ENCODE measurements at places on chromosomes 1 and 21. TPM values are rescaled to one million over a fixed set of nuclear protein-coding genes. Genes with fewer than 3 reads are reported as not detected.

The LCE1C gene
- not detected for total RNA-seq

The CFHR5 gene
- total RNA-seq, result not detected

DNA sequence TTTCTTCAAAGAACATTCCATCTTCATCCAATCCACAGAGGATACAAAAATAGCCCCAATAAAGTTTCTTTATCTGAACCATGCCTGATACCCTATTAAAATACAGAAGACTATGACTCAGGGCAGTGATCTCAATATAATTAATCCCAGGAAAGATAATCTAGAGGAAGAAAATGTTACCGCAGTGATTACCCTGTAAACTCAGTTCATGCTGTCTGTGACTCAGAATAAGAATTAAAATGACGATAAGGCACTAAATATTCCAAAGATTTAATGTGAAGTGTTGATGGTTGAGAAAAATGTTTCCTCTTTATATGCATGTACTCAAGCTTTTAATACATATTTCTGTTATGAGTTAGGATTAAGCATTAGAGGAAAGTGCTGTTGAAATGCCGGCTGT is 88.6 kb upstream of the LYPLAL1 start:
- DNase-seq, result no peak

- no peak for DNase-seq
Measured at GRCh38 chr1:157107702-157108101, 8.1 kb upstream of the ETV3L start.

DNA sequence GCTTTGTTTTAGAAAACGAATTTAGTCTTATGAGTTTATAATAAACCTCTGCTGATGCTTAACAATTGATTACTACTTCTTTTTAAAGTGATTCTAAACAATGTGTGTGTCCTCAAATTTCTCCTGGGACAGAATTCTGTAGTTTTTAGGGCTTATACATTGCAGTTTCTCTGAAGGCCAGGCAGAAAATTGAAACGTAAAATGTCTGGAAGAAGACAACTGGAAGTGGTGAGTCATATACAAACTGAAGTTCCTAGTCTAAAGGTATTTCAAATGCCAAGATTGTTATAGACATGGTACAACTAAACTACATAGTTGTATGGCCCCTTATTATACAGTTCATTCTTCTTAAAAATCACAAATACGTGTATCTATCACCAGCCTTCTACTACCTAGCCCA is 30.5 kb upstream of the RC3H1 start:
- DNase-seq, result no peak

The PRUNE1 gene
- total RNA-seq, result 15.8 TPM

The TPTE gene
- not detected for total RNA-seq

The BEST4 gene
- total RNA-seq, result 0.26 TPM

GRCh38 chr21:25885405-25885804 is 150.6 kb downstream of the GABPA start:
- DNase-seq, result no peak

DNA sequence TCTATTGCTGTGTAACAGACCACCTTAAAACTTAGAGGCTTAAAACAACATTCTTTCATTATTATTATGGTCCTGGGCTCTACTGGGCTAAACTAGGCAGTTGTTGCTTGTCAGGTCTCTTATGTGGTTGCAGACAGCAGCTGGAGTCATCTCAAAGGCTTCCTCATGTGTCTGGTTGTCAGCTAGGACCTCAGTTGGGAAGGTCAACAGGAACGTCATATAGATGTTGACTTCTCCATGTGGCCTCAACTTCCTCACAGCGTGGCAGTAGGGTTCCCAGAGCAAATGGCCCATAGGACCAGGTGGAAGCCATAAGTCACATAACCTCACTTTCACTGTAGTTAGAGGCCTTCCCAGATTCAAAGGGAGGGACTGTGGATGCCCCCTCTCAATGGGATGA is 15.4 kb upstream of the MEF2D start:
- DNase-seq, result no peak

The HAO2 gene
- total RNA-seq, result not detected
